Stimulated activated CD4-positive, alpha-beta T cell treated with anti-CD3 and anti-CD28 coated beads, Interleukin-1b, Interleukin-23, amount 100 ng/mL, for 1 hour (primary cell): ENCODE measurements at places on chromosomes 5 and 9.

- no peak for DNase-seq
These were observed 135.2 kb upstream of the OSMR start for GRCh38 chr5:38710627-38711026.

DNA sequence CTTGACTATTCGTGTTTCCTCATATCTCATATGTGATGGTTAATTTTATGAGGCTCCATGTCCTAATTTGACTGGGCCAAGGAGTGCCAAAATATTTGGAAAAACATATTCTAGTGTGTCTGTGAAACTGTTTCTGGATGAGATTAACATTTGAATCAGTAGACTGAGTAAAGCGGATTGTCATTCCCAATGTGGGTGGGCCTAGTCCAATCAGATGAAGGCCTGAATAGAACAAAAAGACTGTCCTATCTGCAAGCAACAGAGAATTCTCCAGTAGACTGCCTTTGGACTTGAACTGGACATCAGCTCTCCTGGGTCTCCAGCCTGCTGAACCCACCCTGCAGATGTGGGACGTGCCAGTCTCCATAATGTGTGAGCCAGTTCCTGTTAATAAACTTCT is 13.5 kb upstream of the SLCO4C1 start:
- no peak for DNase-seq

DNA sequence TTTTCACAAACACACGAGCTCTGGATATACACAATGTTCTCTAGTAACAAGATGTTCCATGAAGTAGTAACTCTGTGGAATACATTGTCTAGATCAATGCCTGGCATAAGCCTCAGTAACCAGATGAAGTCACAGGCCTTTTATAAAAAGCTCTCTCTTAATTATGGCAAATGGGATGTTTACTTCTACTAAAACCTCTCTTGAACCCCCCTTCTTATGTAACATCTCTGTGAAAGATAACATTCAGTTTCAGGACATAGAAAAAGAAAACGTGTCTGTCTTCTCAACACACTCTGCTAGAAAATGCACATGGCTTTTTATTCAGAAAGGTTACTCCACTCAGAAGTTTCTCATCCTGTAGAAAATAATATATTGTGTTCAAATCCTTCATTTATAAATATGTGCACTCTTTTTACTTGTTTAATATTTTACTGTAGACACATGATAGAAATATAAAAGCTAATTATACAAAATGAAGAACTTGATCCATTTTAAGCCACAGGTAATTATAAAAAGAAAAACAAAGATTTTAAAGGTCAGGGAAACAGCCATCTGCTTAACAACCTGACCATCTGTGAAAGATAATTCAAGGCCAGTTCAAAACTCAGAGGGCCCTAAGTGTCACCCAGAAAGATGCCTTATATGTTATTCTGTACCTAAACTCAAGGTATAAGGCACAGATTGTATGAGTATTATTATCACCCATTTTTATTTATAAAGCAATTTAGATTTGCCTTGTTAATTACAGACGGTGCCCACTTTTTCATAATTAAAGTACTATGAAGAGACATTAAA is 812.0 kb downstream of the CDH18 start:
- DNase-seq, result no peak

DNA sequence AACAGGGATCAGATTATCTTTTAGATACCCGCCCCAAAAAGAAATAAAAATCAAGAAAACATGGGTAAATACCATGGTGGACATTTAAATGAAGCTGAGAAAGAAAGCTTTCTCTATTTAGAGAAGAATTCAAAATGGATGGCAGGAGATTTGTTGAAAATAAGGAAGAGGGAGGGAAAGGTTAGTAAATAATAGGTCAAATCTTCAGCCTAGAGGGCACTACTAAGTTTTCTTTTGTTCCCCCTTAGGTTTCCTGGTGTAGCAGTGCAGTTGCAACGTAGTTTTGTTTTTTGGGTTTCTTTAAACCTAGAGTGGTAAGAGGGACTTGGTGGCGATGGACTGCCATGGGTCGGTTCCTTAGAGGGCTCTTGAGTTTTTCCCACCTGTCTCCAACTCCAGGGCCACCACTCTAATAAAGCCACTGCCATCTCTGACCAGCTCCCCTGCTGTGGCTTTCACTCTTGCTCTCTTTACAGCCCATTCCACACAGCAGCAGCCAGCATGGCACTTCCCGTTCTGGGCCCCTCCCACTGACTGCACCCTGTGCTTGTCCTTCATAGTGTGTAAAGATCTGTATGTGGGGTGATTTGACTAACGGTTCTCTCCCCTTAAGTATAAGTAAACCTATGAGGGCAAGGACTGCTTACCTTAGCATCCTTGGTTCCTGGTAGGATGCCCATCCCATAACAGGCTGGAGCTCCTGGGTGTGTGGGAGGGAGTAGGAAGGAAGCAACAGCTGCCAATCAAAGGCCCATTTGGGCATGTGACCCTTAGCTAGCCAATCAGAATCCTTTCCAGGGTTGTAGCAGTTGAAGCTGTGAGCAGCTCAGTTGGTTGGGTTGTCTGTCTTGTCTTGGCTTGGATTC is 118.3 kb downstream of the SLC1A3 start:
- DNase-seq, result no peak

DNA sequence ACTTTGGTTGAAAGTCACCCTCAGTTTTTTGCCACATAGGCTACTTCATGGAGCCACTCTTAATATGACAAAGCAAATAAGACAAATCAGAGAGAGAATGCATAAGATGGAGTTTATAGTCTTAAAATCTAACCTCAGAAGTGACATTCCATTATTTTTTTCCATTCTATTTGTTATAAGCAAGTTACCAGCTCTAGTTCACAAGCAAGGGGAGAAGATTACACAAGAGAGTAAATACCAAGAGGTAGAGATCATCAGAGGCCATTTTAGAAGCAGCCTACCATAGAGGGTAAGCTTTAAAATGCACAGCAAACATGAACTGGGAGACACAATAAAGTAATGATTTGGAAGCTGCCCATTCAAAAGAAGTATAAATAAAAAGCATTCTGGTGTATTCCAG is 651.3 kb upstream of the MEF2C start:
- no peak for DNase-seq

DNA sequence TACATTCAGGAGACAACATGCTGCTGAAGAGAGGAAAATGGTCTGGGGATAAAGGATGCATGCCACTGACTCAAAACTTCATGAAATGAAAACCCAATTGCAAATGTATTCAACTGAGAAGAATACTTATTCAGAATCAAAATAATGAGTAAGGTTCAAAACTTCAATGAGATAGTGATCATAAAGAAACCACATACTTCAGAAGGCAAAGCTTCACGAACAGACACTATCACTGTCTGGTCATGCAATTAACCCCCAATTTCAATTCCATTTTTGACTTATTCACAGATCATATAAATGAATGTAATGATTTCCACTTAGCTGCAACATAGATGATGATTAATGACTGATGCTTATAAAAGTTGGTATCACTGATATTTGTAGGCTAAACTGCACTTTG is 33.0 kb upstream of the CTNNAL1 start:
- DNase-seq, result no peak

DNA sequence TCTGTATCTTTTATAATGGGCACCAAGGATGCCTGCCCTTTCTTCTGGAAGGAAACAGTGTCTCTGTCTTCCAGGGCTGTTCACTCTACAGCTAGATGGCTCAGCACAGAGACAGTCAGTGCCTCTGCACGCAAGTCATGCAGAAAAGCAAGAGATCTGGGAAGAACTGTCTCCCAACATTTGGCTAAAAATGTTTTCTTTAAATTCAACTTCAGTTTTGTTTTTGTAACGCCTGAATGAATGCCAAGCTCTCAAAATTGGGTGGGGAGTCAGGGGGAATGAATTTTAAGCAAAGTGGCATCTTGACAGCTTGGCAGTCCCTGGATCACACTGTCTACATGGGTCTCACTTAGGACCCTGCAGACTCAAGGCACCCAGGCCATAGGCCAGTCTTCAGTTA is 12.6 kb downstream of the OLFML2A start:
- DNase-seq, result no peak

GRCh38 chr5:132022737-132023136 is 11.3 kb upstream of the ACSL6 start:
- DNase-seq, result no peak

DNA sequence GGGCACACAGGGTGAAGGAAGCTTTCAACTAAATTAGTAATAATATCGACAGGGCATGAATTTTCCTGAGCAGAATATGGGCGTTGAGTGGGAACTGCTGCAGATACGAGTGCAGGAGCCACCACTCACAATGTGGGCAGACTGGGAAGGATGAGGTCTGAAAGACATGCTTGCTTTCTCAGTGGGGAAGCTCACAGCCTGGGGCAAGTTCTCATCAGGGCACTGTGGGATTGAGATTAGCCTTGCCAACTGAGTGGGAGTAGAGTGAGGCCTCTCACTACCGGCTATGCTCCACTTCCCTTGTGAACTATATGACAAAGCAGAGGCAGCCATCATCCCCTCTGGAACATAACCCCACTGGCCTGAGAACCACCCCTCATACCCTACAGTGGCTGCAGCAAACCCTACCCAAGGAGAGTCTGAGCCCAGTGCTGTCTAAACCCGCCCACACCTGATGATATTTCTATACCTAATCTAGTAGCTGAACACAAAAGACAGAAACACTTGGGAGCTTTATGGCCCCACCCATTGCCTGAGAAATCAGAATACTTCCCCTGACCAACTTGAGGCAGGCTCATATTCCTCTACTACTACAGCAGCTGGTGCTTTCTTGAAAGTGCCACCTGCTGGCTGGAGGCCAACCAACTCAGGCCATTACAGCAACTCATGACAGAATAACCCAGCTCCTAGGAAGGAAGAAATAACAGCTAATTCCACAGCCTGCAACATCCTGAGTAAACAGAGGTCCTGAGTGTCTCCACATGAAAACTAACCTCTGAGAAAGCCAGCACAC is 173.7 kb upstream of the SPEF2 start:
- DNase-seq, result no peak

GRCh38 chr5:172633403-172633970 is 7.6 kb upstream of the NEURL1B start:
- DNase-seq, result no peak

DNA sequence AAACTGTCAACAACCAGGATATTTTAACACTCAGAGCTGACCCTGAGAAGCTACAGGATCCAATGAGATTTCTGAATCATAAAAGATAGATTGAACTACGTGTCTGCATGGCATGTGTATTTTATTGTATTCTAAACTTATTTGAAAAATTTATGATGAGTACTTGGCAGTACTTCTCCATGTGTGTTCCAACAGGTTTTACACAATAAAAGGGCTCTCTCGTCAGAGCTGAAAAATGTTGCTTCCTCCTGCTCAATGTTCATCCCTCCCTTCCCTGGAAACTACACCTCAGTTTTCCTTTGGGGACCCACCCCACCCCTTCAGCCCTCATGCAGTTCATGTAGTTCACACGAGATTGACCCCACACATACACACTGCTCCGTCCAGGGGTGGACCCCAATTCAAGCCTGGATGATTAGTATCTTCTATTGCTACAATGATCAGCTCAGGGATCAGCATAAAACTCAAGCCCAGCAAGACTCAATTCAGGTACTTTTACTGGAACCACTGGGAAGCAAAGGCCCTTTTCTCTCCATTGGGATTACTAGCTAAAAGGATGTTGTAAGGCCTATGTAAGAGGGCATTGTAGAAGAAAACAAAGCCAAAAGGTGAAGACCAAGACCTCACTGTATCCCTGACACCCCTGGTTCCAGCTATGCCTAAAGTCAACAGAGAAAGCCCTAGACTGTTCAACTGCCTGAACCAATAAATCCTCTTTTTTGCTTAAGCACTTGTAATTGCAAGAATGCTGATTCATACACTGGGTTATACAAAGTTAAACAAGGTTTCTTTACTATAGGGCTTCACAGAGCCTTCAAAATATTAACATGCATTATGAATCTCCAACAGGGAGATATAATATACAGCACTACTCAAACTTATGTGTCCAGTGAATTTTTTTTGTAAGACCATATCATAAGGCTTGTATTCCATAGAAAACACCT is 112.6 kb downstream of the SAXO1 start:
- no peak for DNase-seq

DNA sequence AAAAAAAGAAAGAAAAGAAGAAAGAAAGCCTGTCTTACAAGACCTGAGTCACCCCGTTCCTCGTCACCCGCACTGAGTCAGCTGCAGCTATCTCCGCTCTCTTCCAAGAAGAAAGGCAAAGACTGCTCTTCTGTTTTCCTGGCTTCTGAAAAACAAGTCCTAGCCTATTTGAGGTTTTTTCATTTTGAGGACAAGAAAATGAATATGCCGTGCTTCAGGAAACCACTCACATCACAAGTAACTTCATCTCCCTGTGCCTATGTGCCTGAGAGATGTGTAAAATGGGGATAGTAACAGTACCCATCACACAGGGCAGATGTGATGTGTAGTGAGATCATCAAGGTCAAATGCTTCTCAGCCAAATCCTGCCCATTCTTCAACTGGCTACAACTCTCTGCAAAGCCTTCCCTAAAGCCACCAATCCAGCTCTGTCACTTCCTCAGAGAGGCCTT is 78.4 kb downstream of the GLDC start:
- no peak for DNase-seq

- DNase-seq, result no peak
These were observed 72.6 kb downstream of the GTF3C4 start for GRCh38 chr9:132742821-132743311.

- peak; percentile 10 for DNase-seq
These were observed 54.5 kb downstream of the DIAPH1 start for GRCh38 chr5:141564216-141564692.

GRCh38 chr5:139701056-139701741 is 53.0 kb downstream of the CXXC5 start:
- no peak for DNase-seq
